ENCODE measurements at places on chromosomes 2 and 18. TPM values are rescaled to one million over a fixed set of nuclear protein-coding genes. Genes with fewer than 3 reads are reported as not detected.
A peak's percentile ranks its signal among the peaks of the same experiment; 100 is the strongest.

- H3K36me3 ChIP-seq: peaks cover 2% of the 10 kb centered on the region
- H3K27ac ChIP-seq: no peak overlapping the region
- no peaks in the 10 kb centered on the region for H3K27me3 ChIP-seq
- no peak for DNase-seq
- no peak overlapping the region for H3K4me3 ChIP-seq
- no peaks in the 10 kb centered on the region for H3K4me1 ChIP-seq
Observed at GRCh38 chr2:100404411-100404810, 13.1 kb downstream of the CHST10 start.

GRCh38 chr18:36378205-36378604, 80.7 kb downstream of the FHOD3 start:
- DNase-seq: no peak
- H3K36me3 ChIP-seq: no peaks in the 10 kb centered on the region
- no peaks in the 10 kb centered on the region for H3K4me1 ChIP-seq
- no peaks in the 10 kb centered on the region for H3K27me3 ChIP-seq
- H3K4me3 ChIP-seq: no peak overlapping the region

The TPO gene
- total RNA-seq: 1.0 TPM

GRCh38 chr2:94947097-94948016, 76.1 kb downstream of the TEKT4 start:
- no peaks in the 10 kb centered on the region for H3K4me1 ChIP-seq
- no peak overlapping the region for H3K4me3 ChIP-seq
- no peak for DNase-seq

DNA sequence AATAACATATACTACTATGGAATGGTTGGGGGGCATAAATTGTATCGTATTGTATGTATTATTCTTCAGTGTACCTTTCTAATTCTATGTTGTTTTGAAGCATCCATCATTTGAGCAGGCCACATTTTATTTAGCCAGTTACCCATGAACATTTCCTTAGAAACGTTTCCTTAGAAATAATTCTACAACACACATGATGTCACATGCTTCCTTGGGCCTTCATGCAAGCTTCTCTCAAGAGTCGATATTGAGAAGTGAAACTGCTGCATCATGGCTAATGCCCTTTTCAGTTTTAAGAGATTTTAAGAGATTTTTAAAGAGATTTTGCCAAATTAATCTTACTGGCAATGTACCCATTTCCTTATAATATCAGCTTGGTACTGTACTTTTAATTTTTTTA, 63.9 kb downstream of the ALPK2 start:
- H3K4me1 ChIP-seq: peaks cover 8% of the 10 kb centered on the region
- H3K36me3 ChIP-seq: no peaks in the 10 kb centered on the region
- DNase-seq: peak; percentile 23
- H3K27ac ChIP-seq: no peak overlapping the region

GRCh38 chr2:62870966-62871365, 165.5 kb downstream of the EHBP1 start:
- H3K27ac ChIP-seq: no peak overlapping the region
- no peaks in the 10 kb centered on the region for H3K4me1 ChIP-seq
- no peak for DNase-seq

The FAP gene
- total RNA-seq: 4.2 TPM

GRCh38 chr2:237482485-237482884, 4.6 kb upstream of the MLPH start:
- no peaks in the 10 kb centered on the region for H3K36me3 ChIP-seq
- H3K27me3 ChIP-seq: no peaks in the 10 kb centered on the region
- peak; percentile 82 for DNase-seq
- peaks cover 49% of the 10 kb centered on the region for H3K4me1 ChIP-seq

- no peaks in the 10 kb centered on the region for H3K27me3 ChIP-seq
- H3K27ac ChIP-seq: peak overlapping the region; percentile 32
- no peak for DNase-seq
- no peaks in the 10 kb centered on the region for H3K36me3 ChIP-seq
- no peak overlapping the region for H3K4me3 ChIP-seq
- no peaks in the 10 kb centered on the region for H3K4me1 ChIP-seq
Observed at GRCh38 chr18:61743775-61744531, 148.9 kb downstream of the RNF152 start.

DNA sequence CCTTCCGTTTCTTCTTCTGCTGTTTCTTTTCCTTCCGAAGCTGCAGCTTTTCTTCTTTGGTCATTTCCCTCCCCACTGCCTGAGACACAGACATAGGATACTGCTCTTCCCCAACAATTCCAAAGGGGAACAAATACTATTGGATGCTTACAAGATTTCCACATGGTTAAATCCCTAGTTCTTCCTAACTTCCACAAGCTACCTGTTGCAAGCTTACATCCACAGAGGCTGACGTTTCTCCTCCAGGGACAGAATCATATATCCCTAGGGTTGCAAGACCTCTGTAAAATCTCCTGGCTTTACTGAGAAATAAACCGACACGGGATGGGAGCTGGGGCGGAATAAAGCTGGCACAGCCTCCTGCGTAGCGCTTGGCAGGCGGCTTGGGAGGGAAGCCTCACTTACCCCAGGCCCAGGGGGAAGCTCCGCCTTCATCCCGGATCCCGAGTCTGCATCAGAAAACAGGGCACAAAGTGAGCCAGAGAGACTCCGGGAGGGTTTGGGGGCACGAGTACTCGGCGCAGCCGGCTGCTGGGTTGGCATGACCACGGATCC, 590 bp downstream of the EIF2B4 start:
- no peaks in the 10 kb centered on the region for H3K27me3 ChIP-seq
- peaks cover 31% of the 10 kb centered on the region for H3K36me3 ChIP-seq
- peaks cover 27% of the 10 kb centered on the region for H3K4me1 ChIP-seq
- DNase-seq: peak; percentile 61

The SNRNP200 gene
- 58.1 TPM for total RNA-seq

GRCh38 chr2:75574106-75574505, 13.4 kb upstream of the EVA1A start:
- no peaks in the 10 kb centered on the region for H3K27me3 ChIP-seq
- no peak overlapping the region for H3K4me3 ChIP-seq
- no peaks in the 10 kb centered on the region for H3K36me3 ChIP-seq
- H3K4me1 ChIP-seq: peaks cover 70% of the 10 kb centered on the region

The MC2R gene
- total RNA-seq: not detected

DNA sequence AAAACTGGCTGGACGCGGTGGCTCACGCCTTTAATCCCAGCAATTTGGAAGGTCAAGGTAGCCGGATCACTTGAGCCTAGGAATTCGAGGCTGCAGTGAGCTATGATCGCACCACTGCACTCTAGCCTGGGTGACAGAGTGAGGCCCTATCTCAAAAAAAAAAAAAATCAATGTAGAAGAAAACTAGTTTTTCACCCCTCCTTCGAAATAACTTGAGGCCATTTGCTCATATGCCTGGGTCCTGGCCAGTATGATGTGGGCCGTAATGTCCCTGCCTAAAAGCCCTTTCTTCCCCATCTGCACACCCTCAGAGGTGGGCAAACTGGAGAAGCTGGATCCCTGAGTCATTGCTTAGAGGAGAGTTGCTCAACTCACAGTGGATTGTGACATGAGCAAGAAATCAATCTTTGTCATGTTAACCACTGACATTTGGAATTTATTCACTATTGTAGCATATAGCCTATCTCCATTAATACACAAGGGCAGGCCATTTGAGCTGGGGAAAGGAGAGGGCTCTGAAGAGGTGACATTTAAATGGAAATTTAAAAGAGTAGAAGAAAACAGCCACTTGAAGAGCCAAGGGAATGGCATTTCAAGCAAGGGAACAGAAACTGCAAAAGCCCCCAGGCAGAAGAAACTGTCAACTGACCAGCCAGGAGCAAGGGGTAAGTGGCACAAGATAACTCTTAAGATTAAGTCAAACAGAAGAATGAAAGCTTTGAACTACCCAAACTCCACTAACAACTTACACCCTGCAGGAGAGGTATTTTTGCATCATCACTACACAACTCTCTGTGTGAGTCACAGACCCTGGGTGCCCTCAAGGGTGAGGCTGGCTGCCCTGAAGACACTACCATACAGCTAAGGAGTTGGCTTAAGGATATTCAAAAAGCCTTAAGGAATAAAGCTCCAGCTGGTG, 7.6 kb upstream of the METTL21A start:
- no peak overlapping the region for H3K4me3 ChIP-seq
- no peaks in the 10 kb centered on the region for H3K4me1 ChIP-seq
- no peak overlapping the region for H3K27ac ChIP-seq
- no peak for DNase-seq
- no peaks in the 10 kb centered on the region for H3K27me3 ChIP-seq

- H3K4me3 ChIP-seq: no peak overlapping the region
- no peak for DNase-seq
- no peaks in the 10 kb centered on the region for H3K36me3 ChIP-seq
- H3K27ac ChIP-seq: no peak overlapping the region
- H3K27me3 ChIP-seq: no peaks in the 10 kb centered on the region
Observed at GRCh38 chr2:63059793-63060471, 9.3 kb downstream of the OTX1 start.

DNA sequence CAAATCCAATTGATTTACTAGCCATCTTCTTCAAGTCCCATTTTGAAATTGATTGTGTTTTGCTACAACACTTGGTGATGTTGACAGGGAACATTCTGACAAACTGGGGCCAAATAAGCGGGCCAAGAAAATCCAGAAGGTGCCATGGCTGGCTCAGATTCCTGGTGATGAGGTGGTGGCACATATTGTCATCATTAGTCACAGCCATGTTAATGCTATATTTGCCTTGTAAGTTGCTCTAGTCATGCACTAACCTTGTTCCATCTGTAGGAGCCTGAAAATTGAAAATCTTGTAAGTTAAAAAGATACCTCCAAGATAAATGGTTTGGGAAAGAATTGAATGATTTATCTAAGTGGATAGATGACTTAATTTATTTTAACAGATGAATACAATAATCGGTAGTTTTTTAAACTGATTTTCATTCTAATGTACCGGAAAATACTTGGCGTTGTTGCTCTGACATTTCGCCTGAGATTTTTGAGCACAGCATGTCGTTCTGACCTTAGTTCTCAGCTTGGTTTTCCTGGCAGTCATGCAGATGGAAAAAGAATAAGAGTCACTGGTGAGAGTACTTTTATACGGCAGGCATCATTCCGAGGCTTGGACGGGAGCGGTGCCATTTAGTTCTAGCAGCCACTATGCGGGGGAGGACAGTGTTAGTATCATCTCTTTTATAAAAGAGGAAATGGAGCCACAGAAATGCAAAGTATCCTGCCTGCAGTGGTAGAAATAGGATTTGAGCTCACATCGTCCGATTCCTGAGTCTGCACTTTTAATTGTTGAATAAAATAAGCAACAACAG, 133.9 kb downstream of the ZNF532 start:
- no peak overlapping the region for H3K4me3 ChIP-seq
- H3K36me3 ChIP-seq: no peaks in the 10 kb centered on the region
- H3K27ac ChIP-seq: no peak overlapping the region
- no peak for DNase-seq
- no peaks in the 10 kb centered on the region for H3K27me3 ChIP-seq
- H3K4me1 ChIP-seq: peaks cover 3% of the 10 kb centered on the region

DNA sequence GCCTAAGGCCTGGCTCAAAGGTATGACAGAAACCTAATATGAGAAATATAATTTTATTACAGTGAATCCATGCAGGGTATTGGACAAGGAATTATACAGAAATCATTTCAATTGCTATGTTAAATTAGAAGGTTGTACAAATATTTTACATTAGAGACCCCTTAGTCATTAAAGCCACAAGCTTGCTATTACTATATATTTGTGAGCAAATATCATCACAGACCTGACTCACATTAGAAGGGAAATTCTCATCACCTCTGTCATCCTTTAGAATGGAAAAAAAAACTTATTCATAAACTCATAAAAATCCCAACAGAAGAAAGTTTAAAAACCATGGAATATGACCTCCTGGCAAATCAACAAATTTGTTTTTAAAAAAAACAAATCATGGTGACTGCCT, 277.9 kb downstream of the DCC start:
- H3K36me3 ChIP-seq: no peaks in the 10 kb centered on the region
- no peak for DNase-seq
- H3K4me3 ChIP-seq: no peak overlapping the region
- no peaks in the 10 kb centered on the region for H3K4me1 ChIP-seq

- H3K27ac ChIP-seq: no peak overlapping the region
- DNase-seq: no peak
- H3K36me3 ChIP-seq: peaks cover 22% of the 10 kb centered on the region
Observed at GRCh38 chr2:47022186-47022765, 106.7 kb upstream of the MCFD2 start.

The ALPI gene
- total RNA-seq: not detected

DNA sequence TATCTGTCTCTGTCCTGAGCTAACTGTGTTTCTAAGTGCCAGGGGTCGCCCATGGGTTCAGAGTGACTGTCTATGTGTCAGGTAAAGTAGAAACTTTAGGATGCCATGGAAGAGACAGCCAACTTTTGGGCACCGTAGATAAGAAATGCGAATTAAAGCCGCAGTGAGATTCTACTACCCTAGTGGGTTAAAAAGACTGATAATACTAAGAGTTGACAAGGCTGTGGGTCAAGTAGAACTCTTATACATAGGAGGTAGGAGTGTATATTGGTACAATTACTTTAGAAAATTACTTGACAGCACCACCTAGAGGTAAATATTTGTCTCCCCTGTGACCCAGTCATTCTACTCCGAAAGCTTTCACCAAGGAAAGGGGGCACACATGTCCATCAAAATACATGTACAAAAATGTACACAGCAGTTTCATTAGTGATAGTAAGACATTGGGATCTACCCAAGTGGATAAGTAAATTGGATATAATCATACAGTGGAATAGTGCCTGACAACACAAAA, 371.3 kb downstream of the SLC4A3 start:
- no peak for DNase-seq
- no peak overlapping the region for H3K4me3 ChIP-seq
- H3K27ac ChIP-seq: no peak overlapping the region

- no peak overlapping the region for H3K4me3 ChIP-seq
- H3K27me3 ChIP-seq: no peaks in the 10 kb centered on the region
- no peaks in the 10 kb centered on the region for H3K36me3 ChIP-seq
- H3K27ac ChIP-seq: no peak overlapping the region
Observed at GRCh38 chr2:165197346-165197745, 6.5 kb downstream of the SCN3A start.

GRCh38 chr18:52237551-52237950, 102.4 kb upstream of the DCC start:
- no peak for DNase-seq
- no peaks in the 10 kb centered on the region for H3K4me1 ChIP-seq
- H3K27ac ChIP-seq: no peak overlapping the region
- no peaks in the 10 kb centered on the region for H3K36me3 ChIP-seq
- H3K27me3 ChIP-seq: no peaks in the 10 kb centered on the region

The TNFRSF11A gene
- total RNA-seq: 3.3 TPM

The AMMECR1L gene
- total RNA-seq: 6.2 TPM

GRCh38 chr2:45173513-45173912, 164.3 kb upstream of the SIX2 start:
- H3K27ac ChIP-seq: no peak overlapping the region
- no peaks in the 10 kb centered on the region for H3K27me3 ChIP-seq
- no peak overlapping the region for H3K4me3 ChIP-seq
- H3K4me1 ChIP-seq: peaks cover 16% of the 10 kb centered on the region
- H3K36me3 ChIP-seq: no peaks in the 10 kb centered on the region

GRCh38 chr2:229300790-229301189, 29.7 kb upstream of the PID1 start:
- no peaks in the 10 kb centered on the region for H3K4me1 ChIP-seq
- no peaks in the 10 kb centered on the region for H3K27me3 ChIP-seq
- no peak overlapping the region for H3K4me3 ChIP-seq
- H3K27ac ChIP-seq: peak overlapping the region; percentile 49
- DNase-seq: no peak
- no peaks in the 10 kb centered on the region for H3K36me3 ChIP-seq

GRCh38 chr2:28716265-28716865, 35.3 kb upstream of the PPP1CB start:
- H3K36me3 ChIP-seq: no peaks in the 10 kb centered on the region
- peak; percentile 70 for DNase-seq
- H3K4me3 ChIP-seq: no peak overlapping the region

The RAMP1 gene
- total RNA-seq: 74.2 TPM
